ENCODE measurements at places on chromosomes 6 and 20.

- DNase-seq, result no peak
Observed at GRCh38 chr6:37477656-37478435, 21.8 kb downstream of the CCDC167 start.

- DNase-seq, result no peak
Observed at GRCh38 chr20:24880356-24880755, 68.7 kb upstream of the CST7 start.

- DNase-seq, result no peak
Observed at GRCh38 chr20:54914995-54915394, 439.6 kb downstream of the DOK5 start.

GRCh38 chr6:164014346-164015087 lies 600.0 kb downstream of the QKI start:
- DNase-seq, result no peak

GRCh38 chr6:134114918-134115714 lies 62.7 kb upstream of the SLC2A12 start:
- no peak for DNase-seq

- DNase-seq, result no peak
Observed at GRCh38 chr6:156778454-156779205, 1.5 kb downstream of the ARID1B start.

All from stimulated activated CD8-positive, alpha-beta memory T cell treated with anti-CD3 and anti-CD28 coated beads, Interleukin-2, amount 100 ng/mL, for 1 hour (primary cell).